DMS79 (cell line): ENCODE measurements at places on chromosomes 7 and 10.

GRCh38 chr7:111239437-111239836, 148.5 kb downstream of the LRRN3 start:
- DNase-seq, result no peak

DNA sequence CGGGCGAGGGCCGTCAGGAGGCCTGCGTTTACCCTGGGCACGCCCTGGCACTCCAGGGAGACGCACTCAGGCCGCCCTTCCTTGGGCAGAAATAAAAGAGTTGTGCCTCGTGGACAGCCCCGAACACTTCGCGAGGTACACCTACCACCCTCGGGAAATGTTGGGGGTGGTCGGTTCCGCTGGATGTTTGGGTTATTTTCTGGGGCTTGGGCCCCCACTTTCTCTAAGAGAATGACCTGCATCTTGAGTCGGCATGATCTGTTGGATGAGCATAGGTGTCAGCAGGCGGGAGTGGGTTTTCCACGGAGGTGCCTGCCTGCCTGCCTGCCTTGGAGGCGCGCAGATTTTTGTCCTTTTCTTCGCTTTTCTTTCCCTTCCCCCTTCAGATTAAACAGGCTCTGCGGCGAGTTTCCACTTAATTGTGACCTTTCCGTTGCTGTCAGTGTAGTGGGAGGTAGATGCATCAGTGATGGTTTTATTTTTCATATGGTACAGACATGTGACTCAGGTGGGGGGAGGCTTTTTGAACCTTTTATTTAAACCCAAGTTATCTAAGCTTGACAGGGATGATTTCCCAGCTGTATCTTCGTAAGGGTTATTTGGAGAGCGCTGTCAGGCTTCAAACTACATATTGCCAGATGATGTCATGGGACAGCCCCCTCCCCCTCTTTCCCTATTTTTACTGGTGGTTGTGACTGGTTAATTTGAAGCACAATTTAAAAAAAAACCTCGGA, 661 bp downstream of the HECTD2 start:
- no peak for DNase-seq

GRCh38 chr10:97426776-97427570, 982 bp downstream of the PGAM1 start:
- DNase-seq, result peak; percentile 5

- no peak for DNase-seq
Observed at GRCh38 chr7:141671705-141672496, 30.1 kb downstream of the DENND11 start.

DNA sequence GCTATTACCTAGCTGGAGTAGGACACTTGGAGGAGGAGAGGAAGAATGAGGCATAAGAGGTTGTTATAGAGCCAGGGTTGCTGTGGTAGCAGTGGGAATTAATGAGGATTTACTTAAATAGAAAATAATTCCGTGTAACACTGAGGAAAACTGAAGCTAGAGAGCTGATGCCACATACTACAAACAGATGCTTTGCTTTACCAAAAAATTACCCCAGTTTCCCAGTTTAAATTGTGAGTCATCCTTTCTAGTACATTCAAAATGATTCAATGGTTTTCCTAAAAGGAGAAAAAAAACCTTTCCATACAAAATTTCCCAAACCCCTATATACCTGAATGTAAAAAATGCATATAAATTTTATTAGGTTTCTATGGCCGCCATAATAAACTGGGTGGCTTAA, 58.3 kb downstream of the ZNF518A start:
- DNase-seq, result no peak

GRCh38 chr7:50664461-50664922, 99.3 kb upstream of the DDC start:
- DNase-seq, result no peak

DNA sequence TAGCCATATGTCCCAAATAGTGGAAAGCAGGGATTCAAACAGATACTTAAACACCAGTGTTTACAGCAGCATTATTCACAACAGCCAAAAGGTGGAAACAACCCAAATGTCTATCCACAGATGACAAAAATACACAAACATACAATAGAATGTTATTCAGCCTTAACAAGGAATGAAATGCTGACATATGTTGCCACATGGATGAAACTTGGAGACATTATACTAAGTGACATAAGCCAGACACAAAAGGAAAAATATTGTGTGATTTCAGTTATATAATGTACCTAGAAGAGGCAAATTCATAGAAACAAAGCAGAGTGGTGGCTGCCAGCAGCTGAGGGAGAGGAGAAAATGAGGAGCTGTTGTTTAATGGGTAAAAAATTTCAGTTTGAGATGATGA, 533.9 kb upstream of the FZD8 start:
- no peak for DNase-seq

DNA sequence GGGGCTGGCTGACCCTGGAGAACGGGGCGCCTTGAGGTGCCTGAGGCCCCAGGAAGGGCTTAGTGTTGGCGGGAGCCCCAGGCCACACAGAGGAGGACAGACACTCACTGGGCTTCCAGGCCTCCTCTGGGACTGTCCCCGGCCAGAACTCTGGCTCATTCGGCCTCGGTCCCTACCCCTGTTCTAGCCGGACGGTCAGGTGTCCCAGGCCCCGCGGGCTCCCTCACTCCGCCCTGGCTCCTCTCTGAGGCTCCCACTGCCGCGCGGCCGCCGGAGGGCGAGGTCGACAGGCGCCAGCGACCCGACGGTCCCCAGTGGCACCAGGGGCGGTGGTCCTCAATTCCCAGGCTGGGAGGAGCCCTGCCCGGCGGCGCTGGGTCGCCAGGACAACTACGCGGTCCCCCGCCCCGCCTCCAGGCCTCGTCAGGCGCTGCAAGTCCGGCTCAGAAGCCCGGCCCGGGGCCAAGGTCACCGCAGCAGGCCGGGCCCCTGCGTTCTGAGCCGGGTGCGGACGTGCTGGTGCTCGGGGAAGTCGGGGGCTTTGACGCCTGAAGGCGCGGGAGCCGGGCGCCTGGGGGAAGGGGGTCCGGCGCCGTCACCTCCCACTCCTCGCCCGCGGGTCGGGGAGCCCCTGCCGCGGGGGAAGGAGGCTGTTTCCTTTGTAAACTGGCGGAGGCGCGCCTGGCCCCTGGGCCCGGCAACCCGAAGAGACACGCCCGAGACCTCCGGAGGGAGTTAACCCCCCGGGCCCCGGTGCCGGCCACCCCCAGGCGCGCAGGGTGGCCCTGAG, 1.1 kb upstream of the PWWP2B start:
- no peak for DNase-seq

DNA sequence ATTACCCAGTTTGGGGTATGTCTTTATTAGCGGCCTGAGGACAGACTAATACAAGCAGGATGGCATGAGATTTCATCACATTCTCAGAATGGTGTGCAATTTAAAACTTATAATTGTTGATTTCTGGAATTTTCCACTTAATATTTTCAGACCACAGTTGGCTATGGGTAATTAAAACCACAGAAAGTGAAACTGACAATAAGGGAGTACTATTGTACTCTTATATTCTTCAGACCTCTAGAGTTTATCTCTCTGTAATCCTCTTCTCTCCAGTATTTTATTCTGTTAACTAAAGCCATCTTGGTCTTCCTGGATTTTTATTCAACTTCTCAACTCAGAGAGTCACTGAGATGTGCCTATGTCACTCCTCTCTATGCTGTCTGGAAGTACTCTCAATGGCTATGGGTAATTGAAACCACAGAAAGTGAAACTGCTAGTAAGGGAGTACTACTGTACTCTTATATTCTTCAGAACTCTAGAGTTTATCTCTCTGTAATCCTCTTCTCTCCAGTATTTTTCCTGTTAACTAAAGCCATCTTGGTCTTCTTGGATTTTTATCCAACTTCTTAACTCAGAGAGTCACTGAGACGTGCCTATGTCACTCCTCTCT, 118.3 kb downstream of the PPP1R17 start:
- no peak for DNase-seq

- no peak for DNase-seq
Observed at GRCh38 chr10:114370966-114371365, 33.3 kb downstream of the AFAP1L2 start.

GRCh38 chr7:33667196-33667595, 238.1 kb upstream of the BMPER start:
- no peak for DNase-seq

- DNase-seq, result peak; percentile 94
Observed at GRCh38 chr7:130154501-130155317, 50.5 kb downstream of the TMEM209 start.

DNA sequence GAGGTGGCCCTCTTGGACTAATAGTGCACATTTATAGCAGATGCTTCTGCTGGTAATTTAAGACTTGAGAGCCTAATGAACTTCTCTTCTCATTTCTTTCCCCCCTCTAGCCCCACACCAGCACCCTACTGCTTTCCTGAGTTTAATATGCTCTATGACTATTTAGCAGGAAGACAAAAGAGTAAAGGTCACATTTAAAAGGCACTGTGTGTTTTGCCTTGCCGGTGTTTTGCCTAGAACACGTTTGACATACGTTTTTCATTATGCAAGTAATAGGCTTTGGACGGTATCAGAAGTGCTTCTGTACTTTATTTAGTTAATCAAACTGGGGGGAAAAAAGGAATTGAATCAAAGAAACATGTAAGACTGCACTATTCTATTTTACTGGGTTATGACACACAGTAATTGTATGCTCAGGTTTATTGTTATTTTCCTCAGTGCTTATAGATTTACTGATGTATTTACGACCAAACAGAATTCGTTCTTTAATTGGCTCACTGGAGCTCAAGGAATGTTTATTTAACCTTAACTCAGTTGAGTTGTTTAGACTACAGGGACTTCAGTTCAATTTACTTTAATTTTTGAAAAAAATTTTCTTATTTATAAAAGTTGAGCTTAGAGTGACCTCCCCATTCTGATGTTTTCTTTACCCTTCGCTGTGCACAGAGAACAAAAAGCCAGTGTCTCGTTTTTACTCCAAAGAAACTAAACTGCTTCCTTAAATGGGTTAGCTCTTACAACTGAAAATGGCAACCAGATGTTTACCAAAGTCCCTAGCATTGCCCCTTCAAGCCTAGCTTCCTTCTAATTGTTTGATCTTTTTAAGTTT, 35.4 kb downstream of the CPED1 start:
- DNase-seq, result no peak

DNA sequence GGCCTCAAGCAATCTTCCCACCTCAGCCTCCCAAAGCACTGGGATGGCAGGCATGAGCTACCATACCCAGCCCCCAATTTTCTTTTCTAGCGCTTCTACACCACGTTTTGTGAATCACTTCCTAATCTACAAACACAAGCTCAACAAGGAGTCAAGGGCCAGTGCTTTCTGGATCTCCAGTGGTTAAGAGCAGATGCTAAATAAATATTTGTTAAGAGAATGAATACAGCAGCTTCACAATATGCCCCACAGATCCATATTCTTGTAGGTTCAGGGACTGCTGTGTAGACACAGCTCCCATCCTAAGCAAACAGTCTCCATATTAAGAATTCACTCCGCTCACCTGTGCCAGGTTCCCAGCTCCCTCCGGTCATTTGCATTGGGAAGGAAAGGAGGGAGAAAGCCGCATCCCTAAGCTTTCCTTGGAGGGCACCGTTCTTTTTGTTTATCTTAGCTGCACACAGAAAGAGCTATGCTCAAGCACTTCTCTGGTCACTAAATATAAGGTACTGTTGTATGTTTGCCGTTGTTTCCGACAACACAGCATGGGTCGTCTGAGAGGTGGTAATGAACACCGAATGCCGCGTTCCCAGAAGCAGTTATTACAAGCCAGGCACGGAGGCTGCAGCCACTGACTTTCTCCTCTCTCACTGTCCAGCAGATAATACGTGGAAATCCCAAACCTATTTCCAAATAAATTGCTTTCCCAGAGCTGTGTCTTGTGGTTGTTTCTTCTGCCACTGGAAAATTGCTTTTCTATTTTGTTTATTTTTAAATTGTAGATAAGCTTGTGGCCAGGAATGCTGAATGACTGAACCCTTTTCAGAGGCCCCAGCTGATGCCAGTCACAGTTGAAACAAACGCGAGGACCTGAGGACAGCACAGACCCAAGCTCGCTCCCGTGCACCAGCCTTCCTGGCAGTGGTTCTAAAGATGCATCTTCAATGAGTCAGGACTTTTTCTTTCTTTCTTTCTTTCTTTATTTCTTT, 217.1 kb downstream of the PRPF18 start:
- no peak for DNase-seq

DNA sequence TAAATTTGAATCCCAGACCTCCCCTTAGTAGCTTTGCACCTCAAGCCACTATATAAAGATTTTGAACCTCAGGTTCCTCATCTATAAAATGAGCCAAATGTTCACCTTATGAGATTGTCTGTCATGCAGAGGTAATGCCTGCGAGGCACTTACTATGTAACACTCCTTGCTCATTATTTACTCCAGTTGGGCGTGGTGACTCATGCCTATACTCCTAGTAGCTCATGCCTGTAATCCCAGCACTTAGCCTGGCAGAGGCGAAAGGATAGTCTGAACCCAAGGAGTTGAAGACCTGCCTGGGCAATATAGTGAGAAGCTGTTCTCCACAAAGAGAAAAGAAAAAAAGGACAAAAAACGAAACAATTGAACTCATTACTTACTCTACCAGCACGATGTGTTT, 82.2 kb downstream of the MDFIC start:
- no peak for DNase-seq

GRCh38 chr7:69363136-69363535, 235.1 kb upstream of the AUTS2 start:
- no peak for DNase-seq

DNA sequence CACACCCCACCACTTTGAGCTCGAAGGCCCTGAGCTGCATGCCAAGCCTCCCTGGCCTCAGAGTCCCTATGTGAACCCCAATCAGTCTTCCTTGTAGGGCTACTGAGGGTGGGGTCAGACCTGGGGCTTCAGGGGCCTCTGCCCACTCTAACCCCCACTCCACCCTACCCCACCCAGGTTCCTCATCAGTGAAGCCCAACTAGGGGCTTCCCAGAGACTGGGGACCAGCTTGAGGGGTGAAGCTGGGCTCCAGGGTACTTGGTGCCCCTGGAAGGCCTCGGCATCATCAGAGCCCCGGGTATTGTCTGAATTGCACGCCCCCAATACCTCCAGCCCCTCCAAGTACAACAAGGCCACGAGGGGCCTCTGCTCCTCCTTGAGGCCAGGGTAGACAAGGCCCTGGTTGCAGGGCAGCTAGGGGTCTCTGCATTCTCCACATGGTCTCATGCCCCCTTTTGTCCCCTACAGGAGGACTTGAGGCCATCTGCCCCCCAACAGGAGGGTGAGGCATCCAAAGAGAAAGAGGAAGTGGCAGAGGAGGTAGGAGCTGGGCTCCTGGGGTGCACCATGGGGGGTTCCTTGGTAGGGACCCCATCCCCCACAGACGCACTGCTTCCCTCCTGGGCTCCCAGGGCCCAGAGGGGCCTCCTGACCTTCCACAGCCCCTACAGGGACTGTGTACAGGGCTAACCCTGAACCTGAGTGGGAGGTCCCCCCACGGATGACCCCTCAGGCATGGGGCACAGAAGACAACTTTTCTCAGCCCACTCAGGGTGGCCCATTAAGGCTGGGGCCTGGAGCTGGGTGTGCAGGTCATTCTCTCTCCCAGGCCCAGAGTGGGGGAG, 4.0 kb downstream of the SNCG start:
- DNase-seq, result no peak

GRCh38 chr7:5419539-5420066, 4.0 kb downstream of the TNRC18 start:
- no peak for DNase-seq

- DNase-seq, result no peak
Observed at GRCh38 chr10:5476918-5477525, 22.3 kb downstream of the CALML5 start.
